CD4-positive, alpha-beta T cell (primary cell): ENCODE measurements at places on chromosomes 5 and 9. TPM values are rescaled to one million over a fixed set of nuclear protein-coding genes. Genes with fewer than 3 reads are reported as not detected.
A peak's percentile ranks its signal among the peaks of the same experiment; 100 is the strongest.

GRCh38 chr5:5494489-5495402 lies 72.3 kb downstream of the ICE1 start:
- peak overlapping the region; percentile 26 for H3K4me3 ChIP-seq
- peaks cover 22% of the 10 kb centered on the region for H3K4me1 ChIP-seq
- peaks cover 4% of the 10 kb centered on the region for H3K27me3 ChIP-seq
- DNase-seq, result peak; percentile 78
- H3K36me3 ChIP-seq, result peaks cover 2% of the 10 kb centered on the region

- H3K27ac ChIP-seq, result no peak overlapping the region
- no peaks in the 10 kb centered on the region for H3K36me3 ChIP-seq
- DNase-seq, result no peak
- no peak overlapping the region for H3K4me3 ChIP-seq
Observed at GRCh38 chr5:154524181-154524580, 46.2 kb upstream of the HAND1 start.

DNA sequence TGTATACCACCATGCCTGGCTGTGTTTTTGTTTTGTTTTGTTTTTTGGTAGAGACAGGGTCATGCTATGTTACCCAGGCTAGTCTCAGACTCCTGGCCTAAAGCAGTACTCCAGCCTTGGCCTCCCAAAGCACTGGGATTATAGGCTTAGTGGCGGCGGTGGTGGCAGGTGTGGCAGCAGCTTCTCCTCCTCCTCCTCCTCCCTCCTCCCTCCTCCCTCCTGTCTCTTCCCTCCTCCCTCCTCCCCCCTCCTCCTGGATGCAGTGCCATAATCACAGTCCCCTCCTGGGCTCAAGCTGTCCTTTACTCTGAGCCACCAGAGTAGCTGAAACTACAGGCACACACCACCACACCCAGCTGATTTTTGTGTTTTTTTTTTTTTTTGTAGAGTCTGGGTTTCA lies 71.2 kb downstream of the UHRF2 start:
- peaks cover 80% of the 10 kb centered on the region for H3K36me3 ChIP-seq
- H3K4me1 ChIP-seq, result no peaks in the 10 kb centered on the region
- no peak overlapping the region for H3K27ac ChIP-seq
- no peak for DNase-seq

PCDH12 gene
- not detected for total RNA-seq

DNA sequence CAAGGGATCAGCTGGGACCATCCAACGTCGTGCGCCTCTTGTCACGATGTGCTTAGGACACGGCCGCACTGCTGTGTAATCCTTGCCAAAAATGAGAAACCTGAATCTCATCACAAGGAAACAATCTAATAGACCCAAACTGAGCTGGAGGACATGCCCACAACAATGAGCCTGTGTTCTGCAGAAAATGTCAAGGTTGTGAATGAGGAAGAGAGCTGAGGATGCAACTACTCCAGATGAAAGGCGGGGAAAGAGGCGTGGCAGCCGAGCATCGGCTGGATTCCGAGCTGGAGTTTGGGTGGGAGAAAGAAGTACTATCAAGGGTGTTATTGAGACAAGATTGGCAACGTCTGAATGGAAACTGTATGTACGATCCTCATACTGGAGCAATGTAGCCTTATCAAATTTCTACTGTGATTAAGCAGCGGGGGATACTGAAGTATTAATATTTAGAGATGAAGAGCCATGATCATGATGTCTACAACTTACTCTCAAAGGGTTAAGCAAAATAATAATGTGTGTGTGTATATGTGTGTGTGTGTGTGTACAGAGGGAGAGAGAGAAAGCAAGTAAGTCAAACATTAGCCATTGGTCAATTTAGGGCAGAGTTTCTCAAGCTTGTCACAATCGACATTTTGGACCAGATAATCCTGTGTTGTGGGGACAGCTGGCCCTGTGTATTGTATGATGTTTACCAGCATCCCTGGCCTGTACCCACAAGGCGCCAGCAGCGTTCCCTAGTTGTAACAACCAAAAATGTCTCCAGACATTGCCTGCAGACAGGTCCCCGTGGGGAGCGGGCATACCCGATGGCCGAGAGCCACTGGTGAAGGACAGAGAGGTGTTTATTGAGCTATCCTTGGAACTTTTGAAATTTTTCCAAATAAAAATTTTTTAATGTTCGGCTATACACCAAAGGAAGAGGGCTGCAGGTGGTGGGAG lies 46.5 kb downstream of the DUSP1 start:
- no peak for DNase-seq
- no peak overlapping the region for H3K4me3 ChIP-seq
- no peak overlapping the region for H3K27ac ChIP-seq
- peaks cover 23% of the 10 kb centered on the region for H3K4me1 ChIP-seq

DNA sequence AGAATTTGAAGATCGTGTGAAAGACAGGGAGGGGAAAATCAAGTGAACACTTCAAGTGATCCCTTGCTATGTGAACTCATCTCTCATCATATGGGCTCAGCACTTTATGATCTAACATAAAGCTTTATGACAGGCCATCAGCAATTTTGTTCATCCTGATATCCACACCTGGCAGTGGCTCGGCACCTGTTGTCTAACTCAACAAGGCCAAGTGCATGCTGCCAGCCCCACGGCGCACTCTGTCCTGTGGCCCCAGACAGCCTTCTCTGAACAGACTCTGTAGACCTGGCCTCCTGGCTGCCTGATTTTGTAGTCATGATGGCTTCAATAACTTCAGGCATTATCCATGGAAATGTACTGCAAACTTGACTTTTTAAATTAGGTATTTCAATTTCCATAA lies 106.3 kb downstream of the MEF2C start:
- no peaks in the 10 kb centered on the region for H3K4me1 ChIP-seq
- no peaks in the 10 kb centered on the region for H3K36me3 ChIP-seq
- H3K4me3 ChIP-seq, result no peak overlapping the region
- H3K27me3 ChIP-seq, result no peaks in the 10 kb centered on the region
- H3K27ac ChIP-seq, result no peak overlapping the region

DNA sequence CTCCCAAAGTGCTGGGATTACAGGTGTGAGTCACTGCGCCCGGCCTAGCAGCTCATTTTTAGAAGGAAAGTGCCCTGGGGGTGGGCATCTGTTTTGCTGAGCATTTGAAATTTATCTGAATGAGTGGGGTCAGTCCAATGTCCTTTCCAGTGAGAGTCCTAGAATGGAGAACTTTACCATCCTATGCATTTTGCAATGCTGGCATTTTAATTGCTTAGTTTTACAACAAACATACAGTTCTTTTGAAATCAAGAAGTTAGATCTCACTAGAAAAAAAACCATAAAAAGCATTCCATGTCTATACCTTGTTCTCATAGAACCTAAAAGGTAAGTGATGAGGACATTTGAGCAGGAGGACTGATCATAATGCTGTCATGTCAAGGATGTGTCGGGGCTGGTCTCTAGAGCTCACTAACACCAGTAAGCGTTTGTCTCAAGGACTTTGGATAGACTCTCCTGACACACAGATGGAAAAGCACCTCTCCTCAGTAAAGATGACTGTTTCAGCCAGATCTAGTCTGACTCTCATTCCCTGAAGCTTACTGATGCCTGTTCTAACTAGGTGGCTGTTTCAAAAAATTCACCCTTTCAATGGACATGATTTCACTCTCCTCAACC lies 83.9 kb downstream of the DCP2 start:
- no peaks in the 10 kb centered on the region for H3K27me3 ChIP-seq
- no peak overlapping the region for H3K27ac ChIP-seq
- peaks cover 51% of the 10 kb centered on the region for H3K4me1 ChIP-seq
- DNase-seq, result no peak

DNA sequence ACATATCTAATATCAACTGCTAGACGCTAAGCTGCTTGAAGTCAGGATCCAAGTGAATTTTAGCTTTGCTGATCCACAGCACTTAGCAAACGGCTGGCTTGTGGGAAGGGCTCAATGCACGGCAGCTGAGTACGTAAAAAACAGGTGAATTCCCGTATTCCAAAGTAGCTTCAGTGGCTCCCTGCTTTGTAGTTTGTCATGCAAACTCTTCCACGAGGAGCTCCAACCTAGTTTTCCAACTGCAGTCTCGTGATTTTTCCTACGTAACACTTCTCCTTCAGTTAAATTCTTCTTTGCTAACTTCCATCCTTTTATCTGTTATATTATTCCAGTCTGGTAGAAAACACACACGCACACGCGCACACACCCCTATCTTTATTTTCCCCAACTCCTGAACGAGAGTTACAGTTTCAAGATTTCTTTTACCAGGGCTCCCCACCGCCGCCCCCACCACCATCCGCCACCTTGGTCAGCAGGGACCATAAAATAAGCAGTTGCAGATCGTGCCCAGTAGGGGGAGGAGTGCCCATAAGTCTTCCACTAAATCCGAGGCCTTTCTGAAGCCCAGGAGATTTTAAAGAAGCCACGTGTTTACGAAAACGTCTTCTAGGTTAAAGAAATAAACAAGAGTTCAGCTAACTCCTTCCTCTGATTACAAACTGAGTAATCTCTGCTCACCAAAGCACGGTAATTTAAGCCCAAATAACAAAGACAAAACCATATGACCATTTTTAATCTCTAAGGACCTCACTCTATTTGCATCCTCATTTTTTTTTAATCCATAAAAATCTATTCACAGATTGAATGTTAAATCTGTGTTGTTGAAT lies 34.8 kb upstream of the TRIO start:
- no peaks in the 10 kb centered on the region for H3K36me3 ChIP-seq
- no peaks in the 10 kb centered on the region for H3K4me1 ChIP-seq
- H3K4me3 ChIP-seq, result no peak overlapping the region
- no peaks in the 10 kb centered on the region for H3K27me3 ChIP-seq
- H3K27ac ChIP-seq, result no peak overlapping the region
- peak; percentile 8 for DNase-seq

GRCh38 chr5:134649163-134649835 lies 714 bp downstream of the SEC24A start:
- peak overlapping the region; percentile 98 for H3K27ac ChIP-seq
- H3K4me3 ChIP-seq, result peak overlapping the region; percentile 80
- H3K27me3 ChIP-seq, result no peaks in the 10 kb centered on the region

GRCh38 chr5:62111428-62111827 lies 194.6 kb upstream of the KIF2A start:
- peaks cover 2% of the 10 kb centered on the region for H3K27me3 ChIP-seq
- no peaks in the 10 kb centered on the region for H3K4me1 ChIP-seq
- H3K36me3 ChIP-seq, result no peaks in the 10 kb centered on the region
- no peak overlapping the region for H3K4me3 ChIP-seq
- DNase-seq, result no peak

DNA sequence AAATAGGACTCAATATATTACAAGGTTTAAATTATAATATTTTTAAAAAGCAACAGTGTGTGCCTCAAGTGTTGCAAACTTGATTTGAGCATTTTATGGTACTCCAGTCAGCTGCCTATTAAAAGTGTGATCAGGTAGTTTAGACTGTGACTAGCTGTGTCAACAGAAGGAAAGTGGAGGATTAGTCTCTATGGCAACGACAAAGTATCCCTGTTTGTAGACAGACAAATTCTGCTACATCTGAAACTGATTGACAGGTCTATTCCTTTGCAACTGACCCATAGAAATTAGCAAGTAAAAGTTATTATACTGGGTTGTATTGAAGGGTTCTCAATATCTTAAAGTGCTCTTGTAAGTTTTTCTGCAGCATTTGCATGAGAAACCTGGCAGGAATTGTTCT lies 249.8 kb upstream of the ARRDC3 start:
- no peaks in the 10 kb centered on the region for H3K4me1 ChIP-seq
- H3K27me3 ChIP-seq, result no peaks in the 10 kb centered on the region
- no peak overlapping the region for H3K4me3 ChIP-seq
- no peak overlapping the region for H3K27ac ChIP-seq

- no peak overlapping the region for H3K4me3 ChIP-seq
- H3K4me1 ChIP-seq, result no peaks in the 10 kb centered on the region
- no peak for DNase-seq
- no peak overlapping the region for H3K27ac ChIP-seq
- no peaks in the 10 kb centered on the region for H3K36me3 ChIP-seq
Observed at GRCh38 chr5:143674469-143674786, 137.5 kb upstream of the HMHB1 start.

GRCh38 chr5:136046246-136046645 lies 17.5 kb downstream of the TGFBI start:
- no peaks in the 10 kb centered on the region for H3K27me3 ChIP-seq
- H3K4me1 ChIP-seq, result peaks cover 6% of the 10 kb centered on the region
- no peak for DNase-seq
- no peaks in the 10 kb centered on the region for H3K36me3 ChIP-seq

- no peak overlapping the region for H3K4me3 ChIP-seq
- H3K27me3 ChIP-seq, result peaks cover 18% of the 10 kb centered on the region
- no peak overlapping the region for H3K27ac ChIP-seq
- no peaks in the 10 kb centered on the region for H3K4me1 ChIP-seq
- DNase-seq, result no peak
Observed at GRCh38 chr9:132185073-132186009, 23.5 kb downstream of the NTNG2 start.

- no peak overlapping the region for H3K27ac ChIP-seq
Observed at GRCh38 chr9:37508135-37508833, 22.5 kb downstream of the POLR1E start.

DNA sequence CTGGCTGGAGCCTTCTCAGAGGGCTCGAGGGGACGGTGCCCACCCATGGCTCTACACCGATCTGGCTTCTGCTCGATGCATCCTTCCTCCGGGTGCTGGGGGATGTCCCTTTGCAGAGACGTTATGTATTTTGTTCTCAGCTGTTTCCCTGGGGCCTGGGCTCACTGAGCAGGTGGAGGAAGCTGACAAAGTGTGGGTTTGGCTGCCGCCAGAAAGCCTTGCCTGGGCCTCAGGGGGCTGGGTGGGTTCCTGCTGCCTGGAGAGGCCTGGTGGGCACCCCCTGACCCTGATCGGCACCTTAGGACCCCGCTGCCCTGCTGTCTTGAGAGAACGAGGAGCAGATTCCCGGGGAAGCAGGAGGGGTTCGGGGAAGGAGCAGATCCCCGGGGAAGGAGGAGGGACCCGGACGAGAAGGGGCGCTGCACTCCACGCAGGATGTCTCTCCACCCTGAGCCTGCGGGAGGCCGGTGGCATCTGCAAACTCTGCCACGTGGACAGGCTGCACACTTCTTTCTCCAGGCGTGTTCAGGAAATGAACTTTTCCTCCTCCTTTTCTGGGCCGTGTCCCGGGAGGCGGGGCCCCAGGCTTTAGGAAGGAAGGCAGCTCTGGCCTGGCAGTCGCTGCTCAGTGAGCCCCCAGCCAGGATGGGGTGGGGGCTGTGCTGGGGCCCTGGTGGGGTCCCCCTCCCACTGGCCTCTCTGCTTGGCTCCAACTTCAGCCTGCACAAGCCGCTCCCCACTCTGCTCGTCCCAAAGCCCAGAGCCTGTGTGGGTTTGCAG lies 148.9 kb downstream of the RXRA start:
- no peak overlapping the region for H3K4me3 ChIP-seq
- H3K36me3 ChIP-seq, result no peaks in the 10 kb centered on the region
- H3K27me3 ChIP-seq, result no peaks in the 10 kb centered on the region

GRCh38 chr5:123182072-123182471 lies 93.0 kb downstream of the PRDM6 start:
- no peaks in the 10 kb centered on the region for H3K36me3 ChIP-seq
- DNase-seq, result no peak
- no peaks in the 10 kb centered on the region for H3K27me3 ChIP-seq
- H3K4me3 ChIP-seq, result no peak overlapping the region
